ENCODE measurements at places on chromosomes 11 and 22.

DNA sequence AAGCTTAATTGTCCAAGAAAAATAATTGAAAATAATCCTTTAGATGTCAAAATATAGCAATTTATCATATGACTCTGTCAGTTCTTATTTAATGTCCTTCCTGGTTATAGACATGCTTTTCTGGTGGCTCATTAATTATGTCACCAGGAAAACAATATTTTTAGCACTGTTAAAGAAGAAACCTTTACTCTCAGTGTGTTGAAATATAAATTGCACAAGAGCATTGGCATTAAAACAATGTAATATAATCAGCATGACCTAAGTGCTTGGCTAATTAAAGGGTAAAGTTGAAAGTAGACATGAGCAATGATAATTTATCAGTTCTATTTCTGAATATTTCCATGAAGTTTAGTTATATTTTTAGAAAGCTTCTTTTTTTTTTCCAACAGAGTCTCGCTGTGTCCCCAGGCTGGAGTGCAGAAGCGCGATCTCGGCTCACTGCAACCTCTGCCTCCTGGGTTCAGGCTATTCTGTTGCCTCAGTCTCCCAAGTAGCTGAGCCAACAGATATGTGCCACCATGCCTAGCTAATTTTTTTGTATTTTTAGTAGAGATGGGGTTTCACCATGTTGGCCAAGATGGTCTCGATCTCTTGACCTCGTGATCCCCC, 232.3 kb downstream of the JRKL start:
- DNase-seq, result no peak

DNA sequence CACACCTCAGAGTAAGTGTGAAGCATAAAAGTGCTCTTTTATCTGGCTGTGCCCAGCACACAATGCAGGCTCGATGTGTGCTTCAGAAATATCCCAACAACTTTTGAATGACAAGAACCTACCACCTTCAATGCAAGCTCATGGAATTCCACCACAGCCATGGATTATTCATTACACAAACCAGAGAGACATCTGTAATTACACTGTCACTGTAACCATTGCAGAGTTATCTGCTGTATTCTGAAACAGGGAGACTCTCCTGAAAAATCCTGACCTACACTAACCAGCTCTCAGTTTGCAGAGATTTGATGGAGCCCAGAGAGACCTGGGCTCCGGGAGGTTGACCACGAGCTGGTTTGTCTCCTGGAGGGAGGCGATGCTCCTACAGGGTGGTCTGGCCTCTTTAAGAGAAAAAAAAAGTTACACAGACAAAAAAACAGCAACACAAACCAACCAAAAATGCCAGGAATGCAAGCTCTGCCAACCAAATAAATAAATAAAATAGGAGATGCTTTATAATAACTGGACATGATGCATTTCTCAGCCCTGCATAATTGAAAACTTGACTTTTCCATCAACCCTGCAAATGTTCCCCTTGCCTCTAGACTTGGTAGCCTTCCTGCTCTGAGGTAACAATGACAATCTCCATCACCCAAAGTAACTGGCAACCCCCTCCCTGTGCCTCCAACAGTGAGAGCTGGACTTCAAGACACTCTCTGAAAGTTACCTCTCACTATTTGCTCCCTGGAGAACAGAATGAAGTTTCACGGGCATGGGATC, 69.7 kb downstream of the ETS1 start:
- peak; percentile 1 for DNase-seq

DNA sequence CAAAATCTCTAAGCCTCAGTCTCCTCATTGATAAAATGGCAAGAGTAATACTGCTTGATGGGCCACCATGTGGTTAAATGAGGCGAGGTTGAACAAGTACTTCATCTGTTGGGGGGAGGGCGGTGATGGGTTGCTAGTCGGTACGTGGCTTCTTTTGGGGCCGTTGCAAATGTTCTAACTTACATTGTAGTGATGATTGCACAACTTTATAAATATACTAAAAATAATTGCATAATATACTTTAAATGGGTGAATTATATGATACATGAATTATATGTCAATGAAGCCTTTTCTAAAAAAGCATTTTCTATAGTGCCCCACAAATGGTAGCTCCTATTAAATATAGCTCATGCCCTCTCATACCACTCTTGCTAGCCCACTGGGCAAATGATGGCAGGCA, 6.5 kb downstream of the MS4A8 start:
- no peak for DNase-seq

DNA sequence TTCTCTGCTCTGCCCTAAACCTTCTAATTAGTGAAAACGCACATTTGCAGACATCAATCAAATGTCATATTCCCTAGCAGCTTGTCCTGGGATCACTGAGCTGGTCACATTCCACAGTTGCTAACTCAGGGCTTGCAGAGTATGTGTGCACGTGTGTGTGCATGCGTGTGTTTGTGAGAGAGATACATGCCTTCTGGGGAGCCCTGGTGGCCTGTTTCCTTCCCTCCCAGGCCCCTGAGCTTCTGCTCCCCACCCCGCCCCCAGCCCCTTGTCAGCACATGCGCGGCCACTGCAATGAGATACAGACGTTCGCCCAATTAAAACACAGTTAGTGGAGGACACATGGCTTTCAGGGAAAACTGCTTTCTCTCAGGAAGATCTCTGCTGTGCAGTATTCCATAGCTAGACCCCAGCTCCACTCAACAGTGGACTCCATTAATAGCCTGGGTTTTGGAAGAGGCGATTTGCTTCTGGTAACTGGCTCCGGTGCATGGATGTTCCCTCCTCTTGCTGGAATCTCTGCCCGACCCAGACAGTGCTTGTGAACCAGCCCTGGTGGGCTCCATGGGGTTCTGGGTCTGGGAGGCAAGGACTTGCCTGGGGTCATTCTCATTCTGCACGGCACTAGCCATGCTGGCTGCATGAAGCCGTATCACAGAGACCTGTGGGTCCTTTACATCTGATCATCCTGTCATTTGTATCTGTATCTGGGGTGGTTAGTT, 17.7 kb downstream of the LRP5 start:
- DNase-seq, result no peak

GRCh38 chr22:23105919-23106318, 35.6 kb downstream of the GNAZ start:
- no peak for DNase-seq

- DNase-seq, result no peak
Measured at GRCh38 chr22:46399251-46400024, 63.9 kb downstream of the TRMU start.

GRCh38 chr11:120511820-120512738, 531 bp downstream of the GRIK4 start:
- no peak for DNase-seq

DNA sequence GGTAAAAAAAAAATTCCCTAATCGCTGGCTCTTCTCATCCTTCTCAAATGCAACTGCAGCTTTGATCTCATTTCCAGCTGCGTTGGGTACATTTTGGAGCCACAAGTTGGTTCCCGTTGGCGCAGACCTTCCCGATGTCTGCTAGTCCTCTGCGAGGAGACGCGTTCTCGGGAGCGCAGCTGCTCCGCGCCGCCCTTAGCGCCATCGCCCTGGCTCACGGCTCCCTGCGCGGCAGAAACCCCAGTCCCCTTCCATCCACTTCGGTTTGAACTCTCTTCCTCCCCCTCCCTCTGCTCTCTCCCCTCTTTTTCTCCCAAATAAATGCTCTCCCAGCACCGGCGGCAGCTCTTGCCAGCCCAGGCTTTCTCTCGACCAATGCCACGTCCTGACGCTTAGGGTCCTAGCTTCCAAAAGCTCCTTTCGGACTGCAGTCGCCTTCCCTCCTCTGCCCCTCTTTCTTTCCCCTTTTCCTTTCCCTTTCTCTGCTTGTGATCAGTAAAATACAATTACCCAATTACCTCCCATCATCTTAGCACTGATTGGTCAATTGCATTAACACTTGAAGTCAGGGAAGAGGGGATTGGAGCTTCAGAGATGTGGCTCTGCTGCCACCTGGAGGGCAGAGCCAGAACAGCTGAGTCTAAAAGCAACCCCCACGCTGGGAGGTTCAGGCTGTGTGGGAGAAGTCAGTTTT, 1165.7 kb downstream of the LRRC4C start:
- no peak for DNase-seq

DNA sequence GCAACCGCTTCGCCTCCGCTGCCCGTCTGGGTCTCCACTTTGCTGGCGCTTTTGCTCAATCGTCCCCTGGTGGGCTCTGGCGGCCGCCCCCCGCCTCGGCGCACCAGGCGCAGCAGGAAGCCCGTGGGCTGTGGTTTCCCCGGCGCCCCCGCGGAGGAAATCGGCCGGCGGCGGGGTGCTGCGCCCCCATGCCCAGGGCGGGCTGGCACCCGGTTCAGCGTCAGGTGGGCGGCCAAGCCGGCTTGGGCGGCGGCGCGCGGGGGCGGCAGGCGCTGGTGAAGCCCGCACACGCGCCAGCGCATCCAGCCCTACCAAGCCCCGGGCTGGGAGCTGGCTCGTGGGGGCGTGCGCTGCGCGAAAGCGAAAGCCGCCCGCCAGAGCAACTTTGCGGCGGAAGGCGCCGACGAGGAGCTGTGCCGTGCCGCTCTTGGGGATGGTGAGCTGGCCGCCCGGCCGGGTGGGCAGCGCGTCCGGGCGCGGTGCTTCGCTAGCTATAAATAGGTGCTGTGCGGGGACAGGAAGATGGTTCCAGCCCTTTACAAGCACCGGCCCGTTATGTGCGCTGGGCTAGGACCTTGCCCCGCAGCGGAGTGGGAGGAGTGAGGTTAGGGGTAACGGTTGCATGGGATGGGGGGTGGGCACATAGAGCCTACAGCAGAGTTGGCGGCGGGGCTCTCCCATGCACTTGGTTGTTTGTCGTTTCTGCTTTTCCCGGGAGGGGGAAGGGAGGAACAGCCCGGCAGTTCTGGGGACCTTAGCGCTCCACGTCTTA, 25.0 kb upstream of the SUSD2 start:
- peak; percentile 61 for DNase-seq
